HCEC 1CT (cell line): ENCODE measurements at places on chromosomes 16 and 17.

GRCh38 chr17:78400581-78401240, 22.3 kb downstream of the PGS1 start:
- DNase-seq: no peak

- no peak for DNase-seq
Measured at GRCh38 chr17:27538156-27538955, 82.1 kb downstream of the KSR1 start.

- DNase-seq: no peak
Measured at GRCh38 chr16:26672206-26672605, 394.5 kb upstream of the C16orf82 start.

DNA sequence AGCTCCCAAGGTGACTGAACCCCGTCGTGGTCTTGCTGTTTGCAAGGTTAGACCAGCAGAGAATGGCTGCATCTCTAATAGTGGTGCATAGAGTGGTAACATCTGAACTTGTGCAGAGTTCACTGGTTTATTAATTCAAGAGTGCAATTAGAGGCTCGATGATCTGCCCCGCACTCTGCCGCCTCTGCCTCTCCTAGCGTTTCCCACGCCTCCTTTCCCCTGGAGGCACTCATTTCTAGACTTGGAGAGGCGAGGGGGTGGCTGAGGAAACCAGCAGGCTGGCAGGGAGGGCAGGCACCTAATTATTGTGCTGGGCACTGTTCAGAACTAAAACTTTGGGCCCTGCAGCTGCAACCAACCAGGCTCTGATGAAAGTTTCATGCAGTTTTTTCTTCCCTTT, 363.5 kb upstream of the EEF2KMT start:
- DNase-seq: no peak

DNA sequence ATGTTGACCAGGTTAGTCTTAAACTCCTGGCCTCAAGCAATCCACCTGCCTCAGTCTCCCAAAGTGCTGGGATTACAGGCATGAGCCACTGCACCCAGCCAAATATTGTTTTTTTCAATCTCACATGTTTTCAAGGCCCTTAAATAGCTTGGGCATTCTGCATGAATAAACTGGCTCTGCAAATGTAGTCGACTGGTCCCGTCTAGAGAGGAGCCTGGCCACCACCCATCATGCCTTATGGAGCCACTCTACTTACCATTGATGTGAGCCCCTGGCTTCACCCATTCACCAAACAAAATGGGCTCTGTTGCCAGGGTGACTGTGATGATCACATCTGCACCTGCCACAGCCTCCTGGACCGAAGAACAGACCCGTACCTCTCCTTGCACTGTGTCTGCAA, 10.8 kb downstream of the CRYM start:
- no peak for DNase-seq

DNA sequence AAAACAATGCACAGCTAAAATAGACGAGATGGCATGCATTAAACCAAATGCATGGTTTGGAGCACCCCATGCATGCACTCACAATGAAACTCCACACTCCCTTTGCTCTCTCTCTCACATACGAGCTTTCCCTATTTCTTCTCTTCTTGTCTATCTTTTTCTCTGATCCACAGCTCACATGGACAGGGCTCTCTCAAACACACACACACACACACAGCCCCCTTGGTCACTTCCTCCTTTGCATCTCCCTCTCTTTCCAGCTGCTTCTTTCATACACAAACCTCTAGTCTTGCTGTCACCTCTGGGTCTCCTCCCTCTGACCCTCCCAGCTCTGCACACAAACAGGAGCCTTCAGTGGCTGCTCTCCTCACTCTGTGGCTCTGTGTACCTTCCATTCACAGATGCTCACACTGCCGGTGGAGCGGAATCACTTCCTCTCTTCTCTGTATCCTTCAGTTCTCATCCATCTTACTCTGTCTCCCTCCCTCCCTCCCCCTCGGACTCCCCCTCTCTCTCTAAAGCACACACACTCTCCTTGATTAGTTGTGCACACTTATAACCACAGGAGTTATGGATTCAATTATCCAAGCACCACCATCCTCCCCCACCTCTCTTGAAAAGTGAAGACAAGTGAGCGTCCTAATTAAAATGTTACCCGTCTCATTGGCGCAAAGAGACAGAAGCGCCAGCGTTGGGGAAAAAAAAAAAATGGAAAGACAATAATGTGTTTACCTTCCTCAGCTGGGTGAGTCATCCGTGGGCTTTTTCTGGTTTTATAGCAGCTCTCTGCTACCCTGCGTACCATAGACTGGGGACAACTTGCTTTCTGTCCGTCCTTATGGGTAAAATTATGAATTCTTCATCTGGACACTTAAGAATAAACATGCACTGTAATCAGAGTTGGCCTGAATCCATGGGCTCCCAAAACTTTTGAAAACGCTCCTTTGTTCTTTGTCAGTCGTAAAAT, 90.8 kb downstream of the SHISA6 start:
- DNase-seq: no peak

GRCh38 chr16:81029930-81030604, 5.6 kb upstream of the ATMIN start:
- no peak for DNase-seq

GRCh38 chr17:83099570-83100181, 20.3 kb downstream of the METRNL start:
- DNase-seq: no peak

DNA sequence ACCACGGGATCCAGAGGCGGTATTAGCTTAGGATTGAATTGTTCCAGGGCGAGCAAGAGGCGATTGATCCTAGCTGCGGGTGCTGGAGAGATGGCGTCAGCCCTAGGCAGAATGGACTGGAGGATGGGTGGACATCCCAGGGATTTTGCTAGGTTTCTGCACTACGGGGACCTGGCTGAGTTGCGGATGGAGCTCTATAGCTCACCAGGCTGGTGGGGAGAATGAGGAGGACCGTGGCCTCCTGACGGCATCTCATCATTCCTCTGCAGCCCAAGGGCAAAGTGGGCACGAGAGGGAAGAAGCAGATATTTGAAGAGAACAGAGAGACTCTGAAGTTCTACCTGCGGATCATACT, 614 bp downstream of the TMEM208 start:
- no peak for DNase-seq

GRCh38 chr17:29151567-29151966, 28.6 kb downstream of the MYO18A start:
- DNase-seq: peak; percentile 38

DNA sequence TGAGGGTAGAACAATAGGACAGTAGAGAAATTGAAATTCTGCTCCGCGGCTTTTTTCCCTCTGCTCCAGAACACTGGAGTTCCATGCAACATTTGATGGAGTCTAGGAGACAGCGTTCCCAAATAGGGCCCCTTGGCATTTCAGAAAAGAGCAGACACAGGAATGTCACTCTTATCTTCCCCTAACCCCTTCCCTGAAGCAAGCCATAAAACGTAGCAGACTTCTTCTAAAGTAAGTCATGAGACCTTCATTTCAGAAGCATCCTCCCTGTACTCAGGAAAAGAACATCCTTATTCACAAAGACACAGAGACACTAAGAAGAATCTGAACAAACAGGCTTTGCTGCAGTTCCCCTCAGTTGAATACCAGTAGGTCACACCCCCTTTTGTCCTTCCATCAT, 296.1 kb upstream of the SOX9 start:
- DNase-seq: no peak

DNA sequence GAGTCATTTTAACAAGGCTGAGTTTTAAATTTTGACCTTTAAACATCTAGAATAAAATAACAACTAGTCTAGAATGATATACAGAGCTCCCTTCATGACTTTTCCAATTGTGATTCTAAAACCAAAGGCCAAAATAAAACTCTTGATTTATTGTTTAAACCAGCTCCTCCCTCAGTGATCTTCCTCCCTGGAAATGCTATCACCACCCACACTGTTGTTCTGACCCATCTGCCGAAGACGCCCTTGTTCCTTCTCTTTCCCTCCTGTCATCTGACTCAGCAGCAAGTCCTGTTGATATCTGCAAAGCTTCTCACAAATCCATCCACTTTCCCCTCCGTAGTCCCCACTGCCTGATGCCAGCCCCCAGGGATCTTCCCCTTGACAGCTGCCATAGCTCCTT, 231.6 kb upstream of the DYNLRB2 start:
- DNase-seq: no peak

DNA sequence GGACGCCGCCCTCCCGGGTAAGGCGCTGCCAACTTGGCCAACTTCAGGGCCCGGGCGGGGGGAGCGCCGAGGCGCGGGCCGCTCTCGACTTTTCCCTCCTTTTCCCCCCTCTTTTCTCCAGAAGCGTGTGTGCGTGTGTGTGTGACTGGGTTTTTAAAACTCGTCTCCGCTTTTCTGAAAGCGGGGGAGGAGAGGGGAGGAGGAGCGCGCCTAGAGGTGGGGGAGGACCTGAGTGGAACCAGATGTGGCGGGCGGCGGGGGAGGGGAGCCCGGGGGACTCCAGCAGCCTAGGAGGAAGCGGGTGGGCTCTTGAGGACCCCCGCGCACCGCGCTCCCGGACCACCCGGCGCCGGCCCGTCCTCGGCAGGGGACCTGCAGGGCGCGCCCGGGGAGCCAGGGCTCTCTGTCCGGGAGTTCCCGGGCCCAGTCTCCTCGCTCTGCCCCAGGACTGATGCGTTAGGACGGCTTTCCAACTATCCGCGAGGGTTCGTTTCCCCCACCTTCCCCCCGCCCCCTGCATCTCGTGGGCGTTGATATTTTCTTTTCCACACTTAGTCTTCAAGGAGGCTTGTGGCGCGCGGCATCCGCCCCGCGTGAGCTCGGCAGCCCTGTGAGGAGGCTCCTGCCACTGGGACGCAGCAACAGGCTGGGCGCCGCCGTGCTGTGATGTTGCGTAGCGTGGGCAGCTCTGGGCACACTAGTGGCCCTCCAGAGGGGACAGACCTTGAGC, 599 bp downstream of the MRC2 start:
- DNase-seq: peak; percentile 57

- DNase-seq: no peak
Measured at GRCh38 chr17:27462714-27463113, 6.5 kb downstream of the KSR1 start.

- no peak for DNase-seq
Measured at GRCh38 chr16:78307824-78308528, 208.5 kb downstream of the WWOX start.

DNA sequence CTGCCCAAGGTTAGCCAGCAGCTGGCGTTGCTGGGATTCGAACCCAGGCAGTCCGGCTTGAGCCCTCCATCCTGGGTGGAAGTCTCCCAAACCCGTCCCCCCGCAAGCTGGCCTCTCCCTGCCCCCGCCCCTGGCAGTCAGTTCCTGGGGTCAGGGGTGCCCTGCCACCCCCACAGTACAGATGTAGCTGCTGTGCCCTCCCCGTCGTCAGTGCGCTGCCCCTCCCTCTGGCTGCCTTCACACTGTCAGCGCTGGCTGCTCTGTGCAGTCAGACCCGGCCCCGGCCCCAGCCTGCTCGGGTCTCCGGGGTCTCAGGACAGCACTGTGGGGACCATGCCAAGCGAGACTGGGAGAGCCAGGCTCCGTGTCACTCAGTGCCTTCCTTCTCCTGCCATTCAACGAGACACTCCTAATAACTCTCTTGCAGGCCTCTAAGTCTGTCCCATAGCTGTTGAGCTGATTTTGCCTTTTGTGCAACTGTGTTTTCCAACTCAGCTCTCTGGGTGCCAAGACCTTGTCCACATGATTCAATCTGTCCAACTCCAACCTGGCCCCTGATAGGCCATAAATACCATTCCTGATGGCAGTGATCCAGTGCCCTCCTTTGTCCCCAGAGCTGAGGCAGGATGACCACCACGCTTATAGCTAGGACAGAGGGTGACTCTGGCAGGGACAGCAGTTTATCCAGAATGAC, 55.5 kb upstream of the IL34 start:
- no peak for DNase-seq

DNA sequence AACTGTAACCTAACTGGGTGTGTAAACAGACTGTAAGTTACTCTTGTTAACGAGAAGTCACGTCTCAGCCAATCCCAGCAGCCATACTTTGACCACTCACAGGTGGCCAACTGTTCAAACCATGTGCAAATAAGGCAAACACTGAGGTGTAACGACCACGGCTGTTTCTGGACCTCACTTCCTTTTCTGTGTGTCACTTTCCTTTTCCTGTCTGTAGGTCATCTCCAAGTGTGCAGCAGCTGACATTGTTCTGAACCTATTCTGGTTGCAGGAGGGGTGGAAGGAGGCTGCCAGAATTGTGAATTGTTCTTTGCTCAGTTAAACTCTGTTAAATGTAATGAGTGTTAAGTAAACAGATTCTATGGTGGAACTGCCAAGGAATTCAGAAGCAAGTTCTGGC, 627.4 kb downstream of the KCNJ2 start:
- no peak for DNase-seq

GRCh38 chr16:51615141-51615540, 464.1 kb upstream of the SALL1 start:
- DNase-seq: no peak

GRCh38 chr17:34349751-34350150, 6.5 kb upstream of the CCL13 start:
- no peak for DNase-seq

DNA sequence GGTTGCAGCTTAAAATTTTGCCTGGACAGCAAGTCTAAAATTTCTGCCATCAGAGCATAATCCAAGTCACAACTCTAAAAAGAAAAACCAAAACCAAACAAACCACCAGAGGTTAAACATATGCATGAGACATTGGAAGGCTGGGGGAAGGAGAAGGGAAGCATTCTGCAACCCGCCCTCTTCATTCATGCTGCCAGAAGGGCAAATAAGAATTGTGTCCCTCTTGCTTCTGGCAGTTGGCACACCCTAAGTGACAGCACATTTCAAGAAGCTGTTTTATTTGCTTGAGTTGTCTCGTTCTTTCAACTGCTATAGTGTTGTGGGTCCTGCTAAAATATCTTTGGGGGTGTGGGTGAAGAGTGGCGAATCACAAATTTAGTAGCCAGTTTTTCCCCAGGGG, 99.6 kb downstream of the SKAP1 start:
- DNase-seq: no peak

DNA sequence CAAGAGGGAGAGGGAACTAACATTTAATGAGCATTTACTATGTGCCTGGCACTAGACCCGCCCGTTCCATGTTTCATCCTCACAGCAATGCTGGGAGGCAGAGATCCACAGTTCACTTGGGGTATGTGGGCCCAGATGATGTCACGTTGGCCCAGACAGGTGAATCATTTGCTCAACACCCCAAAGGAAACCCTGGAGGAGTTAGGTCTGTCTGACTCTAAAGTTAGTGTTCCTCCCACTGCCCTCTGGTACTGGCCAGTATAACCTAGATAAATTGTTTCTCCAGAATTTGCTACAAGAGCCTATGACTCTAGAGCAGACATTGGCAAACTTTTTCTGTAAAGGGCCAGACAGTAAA, 164.6 kb downstream of the VPS53 start:
- peak; percentile 20 for DNase-seq
